D341Med (cell line): ENCODE measurements at places on chromosomes 5 and 9.

- no peak for DNase-seq
Observed at GRCh38 chr9:89815061-89815902, 210.5 kb downstream of the GADD45G start.

DNA sequence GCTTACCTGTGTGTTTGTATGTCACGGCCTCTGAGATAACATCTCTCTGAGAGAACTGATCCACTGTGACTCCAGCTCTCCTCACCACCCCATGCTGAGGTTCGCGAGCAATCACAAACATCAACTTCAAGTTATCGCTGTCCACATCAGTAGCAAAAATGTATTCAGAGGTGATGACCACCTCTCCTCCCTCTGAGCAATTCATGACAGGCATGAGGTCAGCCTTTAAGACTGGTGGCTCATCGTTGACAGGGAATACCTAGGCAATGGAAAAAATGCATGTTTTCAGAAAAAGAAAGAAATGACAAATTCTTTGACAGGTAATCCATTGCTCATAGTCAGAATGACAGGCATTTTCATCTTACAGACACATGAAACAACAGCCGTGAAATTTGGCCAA lies 90.3 kb upstream of the CER1 start:
- DNase-seq, result no peak

GRCh38 chr5:140796718-140797095 lies 2.1 kb downstream of the PCDHA2 start:
- no peak for DNase-seq

DNA sequence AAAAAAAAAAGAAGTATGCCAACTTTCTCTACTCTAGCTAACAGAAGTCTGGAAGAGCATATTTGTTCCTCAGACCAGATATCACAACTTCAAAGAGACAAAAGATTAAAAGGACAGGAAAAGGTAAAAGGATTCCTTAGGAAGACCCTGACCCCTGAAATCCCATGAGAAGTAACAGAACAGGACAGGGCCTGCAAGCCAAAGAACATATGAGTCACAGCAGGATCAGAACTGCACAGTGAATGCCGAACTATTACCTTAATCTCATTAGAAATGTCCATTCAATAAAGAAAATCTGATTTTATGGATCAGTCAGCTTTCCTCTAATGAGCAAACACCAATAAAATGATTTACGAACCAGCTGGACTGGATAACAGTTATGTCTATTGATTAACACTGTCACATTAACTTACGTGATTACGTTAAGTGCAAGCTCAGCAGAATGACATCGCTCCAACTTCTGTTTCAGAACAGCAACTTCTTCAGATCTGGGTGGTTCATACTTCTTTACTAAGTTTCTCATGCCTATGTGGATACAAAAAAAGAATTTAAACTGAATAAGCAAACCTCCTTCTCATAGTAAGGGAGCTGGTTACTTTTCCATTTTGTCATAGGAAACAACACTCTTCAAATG lies 13.6 kb downstream of the CCNH start:
- DNase-seq, result no peak

DNA sequence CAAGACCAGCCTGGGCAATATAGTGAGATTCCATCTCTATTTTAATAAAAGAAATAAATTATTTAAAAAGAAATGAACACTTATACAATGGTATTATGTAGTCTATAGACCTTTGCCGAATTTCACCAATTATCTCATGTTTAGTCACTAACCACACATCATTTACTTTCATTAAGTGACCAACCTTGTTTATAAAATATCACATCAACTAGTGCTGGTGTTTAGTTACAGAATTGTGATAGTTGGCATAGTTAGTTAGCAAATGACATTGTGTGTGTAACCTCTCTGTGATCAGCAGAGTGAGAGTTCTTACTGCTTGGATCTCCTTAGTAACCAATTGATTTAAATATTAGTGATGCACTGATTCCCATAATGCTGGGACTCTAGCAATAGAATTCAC lies 71.8 kb downstream of the PRR16 start:
- no peak for DNase-seq

DNA sequence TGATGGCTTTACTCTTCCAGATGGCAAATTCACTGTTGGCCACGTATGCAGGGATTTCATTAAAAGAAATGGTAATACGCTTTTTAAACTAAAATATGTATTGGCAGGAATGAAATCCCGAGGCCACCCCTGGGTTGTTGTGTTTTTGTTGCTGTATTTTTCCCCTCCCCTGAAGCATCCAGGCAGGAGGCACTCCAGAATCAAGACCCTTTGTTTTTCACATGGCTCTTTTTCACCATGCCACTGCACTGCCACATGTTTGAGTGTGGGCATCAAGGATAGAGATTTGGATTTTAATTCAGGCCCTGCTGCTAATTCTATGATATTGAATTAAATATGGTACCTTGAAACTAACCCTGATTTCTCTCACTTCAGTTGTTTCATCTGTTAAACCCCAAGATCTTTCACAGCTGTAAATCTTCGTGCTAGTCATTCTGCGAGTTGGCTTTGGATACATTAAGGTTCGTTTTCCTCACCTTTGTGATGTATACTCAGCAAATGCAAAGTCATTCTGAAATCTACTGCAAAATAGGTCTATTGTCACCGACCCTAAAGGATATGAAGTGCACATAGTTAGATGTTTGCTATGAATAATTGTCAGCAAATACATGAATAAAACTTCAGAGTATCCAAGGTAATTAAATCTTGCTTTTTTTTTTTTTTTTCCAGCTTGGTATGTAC lies 533.4 kb downstream of the PTPRD start:
- no peak for DNase-seq

DNA sequence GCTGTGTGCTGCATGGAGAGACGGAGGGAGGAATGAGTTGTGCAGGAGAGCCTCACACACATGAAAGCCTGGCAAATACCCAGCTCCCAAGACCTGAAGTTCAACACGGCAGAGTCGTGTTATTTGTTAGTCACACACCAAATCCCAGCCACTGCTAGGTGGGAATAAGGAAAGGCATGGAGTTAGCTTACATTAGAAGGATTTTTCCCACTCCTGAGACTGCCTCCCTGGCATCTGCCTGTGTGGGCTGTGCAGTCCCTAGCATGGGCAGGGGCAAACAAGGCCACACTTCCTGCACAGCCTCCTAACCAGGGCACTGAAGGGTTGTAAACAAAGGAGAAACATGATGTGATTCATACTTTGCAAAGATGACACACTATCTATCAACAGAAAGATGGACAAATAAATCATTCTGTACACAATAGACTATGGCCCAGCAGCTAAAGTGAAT lies 306.8 kb downstream of the SPOCK1 start:
- no peak for DNase-seq

DNA sequence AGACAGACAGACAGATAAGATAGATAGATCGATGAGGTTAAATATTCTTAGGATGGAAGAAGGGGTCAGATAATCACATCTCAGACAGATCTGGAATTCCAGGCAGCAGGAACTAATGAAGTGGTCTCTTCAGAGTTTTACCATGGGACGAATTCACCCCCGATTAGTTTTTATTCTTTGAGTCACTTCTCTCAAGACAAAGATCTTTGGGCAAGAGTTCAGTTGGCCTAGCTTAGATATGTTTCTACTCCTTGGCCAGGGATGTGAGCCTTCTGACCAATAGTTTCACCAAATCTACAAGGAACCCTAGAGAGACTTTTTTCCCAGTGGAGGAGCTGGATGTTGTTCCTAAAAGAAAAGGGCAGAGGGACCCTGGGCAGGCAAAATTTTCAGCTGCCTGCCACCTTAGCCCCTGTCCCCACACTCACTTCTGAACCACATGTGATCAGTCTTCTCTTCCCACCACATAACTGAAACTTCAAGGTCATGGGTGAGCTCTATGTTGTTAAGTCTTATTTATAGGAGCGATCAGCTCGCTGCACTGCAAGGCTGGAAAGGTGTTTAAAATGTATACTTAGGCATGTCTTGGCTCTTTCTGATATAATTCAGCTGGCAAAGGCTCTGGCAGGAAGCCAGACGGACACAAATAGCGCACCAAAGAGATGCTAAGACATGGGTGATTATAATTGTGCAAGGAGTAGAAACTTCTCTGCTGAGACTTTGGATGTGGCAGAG lies 132.9 kb downstream of the PALM2AKAP2 start:
- no peak for DNase-seq

- DNase-seq, result no peak
Observed at GRCh38 chr9:104256696-104257062, 162.6 kb downstream of the SMC2 start.

GRCh38 chr5:103450333-103451061 lies 112.1 kb downstream of the NUDT12 start:
- DNase-seq, result no peak
